NCI-H187 treated with DMSO at 0.1 percent for 48 hours (cell line): ENCODE measurements at places on chromosomes 3 and 15.

DNA sequence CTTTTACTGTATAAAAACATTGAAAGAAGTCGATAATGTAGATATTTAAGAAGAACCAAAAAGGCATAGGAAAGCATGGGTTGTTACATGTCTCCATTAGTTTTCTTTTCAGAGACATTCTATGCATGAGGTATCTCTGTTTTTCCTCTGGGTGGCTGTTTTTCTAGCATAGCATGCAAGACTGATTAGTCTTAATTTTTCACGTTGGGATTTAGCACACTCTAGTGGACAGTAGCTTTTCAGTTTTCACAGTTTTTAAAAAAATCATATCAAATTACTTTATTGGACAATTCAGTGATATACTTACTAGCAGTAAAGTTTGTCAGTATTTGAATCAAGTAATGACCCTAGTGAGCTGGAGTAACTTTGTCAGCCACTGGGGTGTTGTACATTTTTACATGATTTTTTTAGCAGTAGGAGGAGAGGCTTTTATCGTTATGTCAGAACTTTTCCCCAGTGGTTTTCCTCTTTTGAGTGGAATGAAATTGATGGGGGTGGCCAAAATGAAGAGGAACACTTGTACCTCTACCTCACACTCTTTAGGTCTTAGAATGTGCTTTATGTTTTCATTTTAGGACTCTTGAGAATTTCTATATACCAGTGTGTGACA, 57.2 kb downstream of the SEC22A start:
- DNase-seq, result peak; percentile 6

DNA sequence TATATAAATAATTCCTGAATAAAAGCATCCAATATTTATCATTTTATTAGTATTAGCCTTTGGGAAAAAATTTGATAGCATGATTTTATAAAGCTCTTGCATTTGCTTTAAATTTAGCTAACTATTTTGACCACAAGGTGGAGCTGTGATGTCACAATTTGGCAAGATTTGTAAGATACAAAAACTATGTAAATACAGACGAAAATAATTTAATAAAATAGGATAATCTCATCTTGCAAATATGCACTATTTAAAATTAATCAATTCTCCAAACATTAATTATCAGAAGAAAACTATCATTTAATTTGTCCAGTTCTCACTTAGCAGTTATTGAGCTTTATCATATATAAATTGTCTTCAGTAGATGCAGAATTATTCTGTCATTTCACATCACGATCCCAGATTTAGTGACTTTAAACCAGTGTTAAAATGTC, 95.4 kb downstream of the PLOD2 start:
- DNase-seq, result no peak

DNA sequence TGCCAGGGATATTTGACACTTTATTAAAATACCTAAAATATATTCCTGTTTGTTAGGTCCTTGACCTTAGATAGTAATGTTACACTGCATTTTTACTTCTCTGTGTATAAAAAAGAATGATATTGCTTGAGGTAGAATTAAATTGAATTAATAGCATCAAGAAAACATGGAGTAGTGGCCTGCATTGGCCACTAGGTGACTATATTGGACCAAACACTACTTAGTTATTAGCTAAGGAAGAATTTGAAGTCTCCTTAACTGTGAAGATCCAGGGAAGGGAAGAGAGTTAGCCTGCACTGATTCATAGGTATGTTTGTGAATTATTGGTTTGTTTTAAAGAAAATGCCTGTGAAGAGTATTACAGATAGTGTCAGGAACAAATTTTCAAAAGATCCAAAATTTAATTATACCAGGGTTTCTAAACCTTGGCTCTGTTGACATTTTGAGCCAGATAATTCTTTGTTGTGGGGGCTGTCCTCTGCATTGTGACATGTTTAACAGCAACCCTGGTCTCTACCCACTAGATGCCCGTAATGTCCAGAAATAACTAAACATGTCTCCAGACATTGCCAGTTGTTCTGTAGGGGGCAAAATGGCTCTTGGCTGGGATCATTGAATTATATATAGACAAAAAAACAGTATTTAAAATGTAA, 103.6 kb upstream of the THSD4 start:
- no peak for DNase-seq

GRCh38 chr3:69855436-69856162, 116.3 kb downstream of the MITF start:
- no peak for DNase-seq

- no peak for DNase-seq
Observed at GRCh38 chr3:132595014-132595413, 2.1 kb upstream of the ACKR4 start.

DNA sequence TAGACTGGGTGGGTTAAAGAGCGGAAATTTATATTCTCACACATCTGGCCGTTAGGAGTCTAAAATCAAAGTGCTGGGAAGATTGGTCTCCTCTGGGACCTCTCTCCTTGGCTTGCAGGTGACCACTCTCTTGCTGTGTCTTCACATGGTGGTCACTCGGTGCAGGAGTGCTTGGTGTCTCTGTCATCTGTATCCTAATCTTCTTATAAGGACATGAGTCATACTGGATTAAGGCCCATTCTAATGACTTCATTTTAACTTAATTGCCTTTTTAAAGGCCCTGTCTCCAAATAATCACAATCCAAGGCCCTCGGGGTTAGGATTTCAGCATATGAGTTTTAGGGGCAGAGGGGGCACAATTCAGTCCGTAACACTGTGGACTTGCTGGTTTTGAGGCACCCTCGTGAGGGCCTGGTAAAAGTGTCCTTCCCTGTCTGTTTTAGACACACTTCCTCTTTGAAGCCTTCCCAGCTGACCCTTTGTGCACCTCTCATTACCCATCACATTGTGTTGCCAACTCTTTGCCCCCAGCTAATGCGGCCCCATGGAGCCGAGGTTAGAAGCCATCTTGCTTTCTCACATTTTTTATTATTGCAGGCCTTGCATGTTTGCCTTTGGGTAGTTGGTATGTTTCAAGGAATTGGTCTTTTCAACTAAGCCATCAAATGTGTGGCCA, 3.2 kb downstream of the XYLB start:
- DNase-seq, result no peak

DNA sequence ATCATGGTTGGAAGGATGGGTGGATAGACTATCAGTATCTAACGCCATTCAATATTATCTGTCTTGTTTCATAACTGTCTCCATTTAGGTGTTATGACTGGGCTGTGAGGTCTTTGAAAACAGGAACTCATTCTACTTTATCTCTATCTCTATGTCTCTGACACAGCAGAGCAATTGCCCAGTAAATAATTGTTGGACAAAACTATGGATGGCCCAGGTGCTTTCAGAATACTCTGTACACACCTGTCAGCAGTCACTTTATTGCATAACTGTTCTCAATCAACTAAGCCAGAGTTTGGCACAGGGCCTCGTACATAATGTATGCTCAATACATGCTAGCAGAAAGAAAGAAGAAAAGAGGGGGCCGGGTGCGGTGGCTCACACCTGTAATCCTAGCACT, 210.3 kb downstream of the OPA1 start:
- no peak for DNase-seq
